Peyer's patch (tissue), 4 donors: ENCODE measurements at places on chromosomes 5 and 9.

- DNase-seq = no peak
These were observed 226.0 kb upstream of the PTGER4 start for GRCh38 chr5:40453689-40454088.

GRCh38 chr9:129933185-129934040 is 98.2 kb downstream of the USP20 start:
- no peak for DNase-seq

GRCh38 chr9:71941060-71941568 is 29.7 kb downstream of the C9orf85 start:
- DNase-seq = no peak

DNA sequence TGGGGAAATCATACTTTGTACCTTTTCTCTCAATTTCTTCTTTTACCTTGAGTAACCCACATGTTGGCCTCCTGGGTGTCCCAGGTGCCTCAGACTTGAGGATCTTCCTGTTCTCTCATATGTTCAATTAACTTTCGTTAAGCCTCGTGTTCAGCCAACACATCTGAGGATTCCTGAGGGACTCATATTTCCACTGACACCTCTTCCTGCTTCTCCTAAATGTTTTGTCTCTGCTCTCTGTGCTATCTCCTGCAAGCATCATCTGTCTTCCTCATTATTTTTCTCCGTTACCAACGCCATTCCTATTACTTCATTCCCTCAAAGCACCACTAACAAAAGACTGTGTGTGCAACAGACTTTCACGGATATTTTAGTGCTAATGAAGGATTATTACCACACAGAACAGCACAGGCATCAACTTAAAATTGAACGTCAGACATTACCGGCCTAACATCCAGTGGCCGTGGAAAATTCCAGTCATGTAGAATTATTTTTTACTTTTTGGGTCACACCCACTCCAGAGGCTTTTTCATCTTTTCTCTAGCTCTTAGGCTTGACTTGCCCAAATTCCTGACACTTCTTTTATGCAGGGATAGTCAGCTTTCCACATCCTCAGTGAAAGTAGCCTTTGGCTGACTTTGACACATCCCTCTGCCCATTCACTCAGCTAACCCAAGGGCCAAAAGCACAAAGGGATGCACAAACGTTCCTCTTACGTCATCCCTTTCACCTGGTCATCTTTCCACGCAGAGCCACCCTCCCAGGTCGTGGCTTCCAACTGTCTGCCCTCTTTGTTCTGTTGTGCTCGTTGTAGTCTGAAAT is 46.0 kb upstream of the OSMR start:
- no peak for DNase-seq

GRCh38 chr5:30592833-30593232 is 600.7 kb upstream of the CDH6 start:
- no peak for DNase-seq

GRCh38 chr5:156391139-156391538 is 64.2 kb downstream of the SGCD start:
- DNase-seq = no peak

GRCh38 chr5:31478901-31479300 is 53.0 kb downstream of the DROSHA start:
- no peak for DNase-seq
